GM23338 (cell line): ENCODE measurements at places on chromosomes 4 and X. TPM values are rescaled to one million over a fixed set of nuclear protein-coding genes. Genes with fewer than 3 reads are reported as not detected.

The SAGE1 gene
- 0.19 TPM in 1 of 2 replicates, not detected in the other for total RNA-seq

The TASL gene
- total RNA-seq = not detected in 2 replicates

The DRD5 gene
- total RNA-seq = 0.24 and 0.43 TPM in 2 replicates

The CT45A3 gene
- total RNA-seq = not detected in 2 replicates

The RIPPLY1 gene
- total RNA-seq = not detected in 2 replicates

The SPP1 gene
- total RNA-seq = 41.3 and 43.1 TPM in 2 replicates

The PABPC5 gene
- 3.0 and 3.1 TPM in 2 replicates for total RNA-seq

The HS3ST1 gene
- total RNA-seq = 0.94 and 1.0 TPM in 2 replicates

The POU3F4 gene
- total RNA-seq = 0.62 and 1.1 TPM in 2 replicates
